ENCODE measurements at places on chromosomes 11 and 22.

GRCh38 chr22:45769569-45770210 is 98.1 kb downstream of the ATXN10 start:
- H3K4me1 ChIP-seq = no peaks in the 10 kb centered on the region
- H3K27ac ChIP-seq = no peak overlapping the region
- DNase-seq = no peak

GRCh38 chr22:35600476-35600875 is 16.7 kb downstream of the MB start:
- H3K27me3 ChIP-seq = peaks cover 1% of the 10 kb centered on the region
- no peak for DNase-seq
- H3K27ac ChIP-seq = no peak overlapping the region
- no peak overlapping the region for H3K4me3 ChIP-seq
- peaks cover 10% of the 10 kb centered on the region for H3K4me1 ChIP-seq

DNA sequence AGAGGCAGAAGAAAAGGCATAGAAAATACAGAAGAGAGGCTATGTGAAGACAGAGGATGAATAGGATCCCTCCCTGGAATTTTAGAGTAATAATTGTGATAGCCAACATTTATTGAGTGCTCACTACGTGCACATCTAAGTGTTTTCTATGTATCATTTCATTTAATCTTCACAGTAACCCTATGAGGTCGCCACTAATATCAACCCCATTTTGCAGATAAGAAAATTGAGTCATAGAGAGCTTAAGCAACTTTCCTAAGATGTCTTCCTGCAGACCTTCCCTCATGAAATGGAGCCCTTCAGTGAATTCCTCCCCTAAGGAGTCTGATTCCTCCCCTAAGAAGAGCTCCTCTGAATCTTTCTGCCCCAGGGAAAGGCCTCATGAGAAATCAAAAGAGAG is 38.1 kb downstream of the RRP8 start:
- H3K36me3 ChIP-seq = peaks cover 4% of the 10 kb centered on the region
- no peaks in the 10 kb centered on the region for H3K27me3 ChIP-seq
- no peak overlapping the region for H3K27ac ChIP-seq
- no peak for DNase-seq
- H3K4me1 ChIP-seq = no peaks in the 10 kb centered on the region

GRCh38 chr11:103529181-103529684 is 420.0 kb downstream of the DYNC2H1 start:
- no peaks in the 10 kb centered on the region for H3K27me3 ChIP-seq
- H3K27ac ChIP-seq = no peak overlapping the region
- H3K4me3 ChIP-seq = no peak overlapping the region

- H3K4me1 ChIP-seq = peaks cover 6% of the 10 kb centered on the region
- DNase-seq = no peak
- no peak overlapping the region for H3K4me3 ChIP-seq
- no peak overlapping the region for H3K27ac ChIP-seq
- no peaks in the 10 kb centered on the region for H3K27me3 ChIP-seq
These were observed 36.8 kb upstream of the APOA1 start for GRCh38 chr11:116874251-116874650.

DNA sequence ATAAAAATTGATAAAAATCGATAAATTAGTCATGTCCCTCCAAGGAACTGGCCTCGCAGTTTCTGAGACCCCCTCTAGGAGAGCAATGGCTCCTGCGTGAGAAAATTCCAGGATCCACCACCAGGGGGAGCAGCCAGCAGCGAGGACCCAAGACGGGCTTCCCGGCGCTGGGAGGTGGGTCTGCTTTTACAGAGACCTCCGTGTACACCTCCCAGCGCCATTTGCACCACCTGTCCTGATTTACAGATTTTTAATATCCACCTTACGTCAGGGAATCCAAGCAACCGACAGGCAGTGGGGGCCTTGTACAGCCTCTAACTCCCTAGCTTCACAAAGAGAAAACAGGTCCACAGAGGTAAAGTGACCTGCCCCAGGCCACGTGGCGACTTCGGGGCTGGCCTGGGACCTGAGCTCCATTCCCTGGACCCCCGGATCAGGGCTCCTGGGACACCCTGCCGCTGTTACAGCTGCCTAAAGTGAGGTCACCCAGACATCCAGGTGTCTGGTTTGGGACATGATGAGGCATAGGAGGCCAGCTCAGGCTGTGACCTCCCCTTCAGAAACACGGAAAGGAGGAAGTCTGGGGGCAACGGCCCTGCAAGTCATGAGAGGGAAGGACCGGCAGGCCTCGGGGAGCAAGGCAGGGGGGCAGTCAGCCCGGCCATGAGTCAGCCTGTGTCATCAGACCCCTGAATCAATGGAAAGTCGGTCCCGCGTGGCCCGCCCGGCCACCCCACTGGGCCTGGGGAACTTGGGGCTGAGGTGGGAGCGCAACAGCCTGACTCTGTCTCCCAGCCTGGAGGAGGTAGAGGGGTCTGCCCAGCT is 3.5 kb downstream of the OSM start:
- peak overlapping the region; percentile 96 for H3K4me3 ChIP-seq
- DNase-seq = peak; percentile 87

- DNase-seq = no peak
- no peaks in the 10 kb centered on the region for H3K4me1 ChIP-seq
- H3K36me3 ChIP-seq = no peaks in the 10 kb centered on the region
- no peak overlapping the region for H3K4me3 ChIP-seq
These were observed 858.1 kb downstream of the OPCML start for GRCh38 chr11:132674151-132674550.

Measured in activated CD8-positive, alpha-beta T cell treated with anti-CD3 and anti-CD28 coated beads, Interleukin-2, amount 10 ng/mL, durations not matched to agents 7 days and 5 days (primary cell).